ENCODE measurements at places on chromosomes 2 and 18.
A peak's percentile ranks its signal among the peaks of the same experiment; 100 is the strongest.

- DNase-seq, result no peak
These were observed 20.6 kb downstream of the EFR3B start for GRCh38 chr2:25062511-25062917.

DNA sequence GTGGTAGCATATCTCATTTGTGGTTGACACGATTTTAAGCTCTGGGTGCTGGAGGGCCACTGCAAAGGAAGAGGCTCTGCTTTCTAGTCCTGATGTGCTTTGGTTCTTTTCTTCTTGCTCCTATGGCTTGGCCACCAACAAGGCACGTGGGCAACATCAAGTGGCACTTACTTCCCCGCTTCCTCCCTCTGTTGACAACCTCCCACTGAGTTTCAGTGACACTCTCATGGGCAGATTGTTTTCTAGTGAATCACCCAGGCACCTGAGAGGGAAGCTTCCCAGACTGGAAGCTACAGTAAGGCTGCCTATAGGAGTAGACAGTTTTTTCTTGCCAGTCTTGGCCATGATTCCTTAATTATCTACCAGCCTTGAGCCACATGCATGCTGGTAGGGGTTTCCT lies 89.0 kb downstream of the NBAS start:
- DNase-seq, result no peak

- no peak for DNase-seq
These were observed 133.3 kb downstream of the GFPT1 start for GRCh38 chr2:69253611-69254301.

DNA sequence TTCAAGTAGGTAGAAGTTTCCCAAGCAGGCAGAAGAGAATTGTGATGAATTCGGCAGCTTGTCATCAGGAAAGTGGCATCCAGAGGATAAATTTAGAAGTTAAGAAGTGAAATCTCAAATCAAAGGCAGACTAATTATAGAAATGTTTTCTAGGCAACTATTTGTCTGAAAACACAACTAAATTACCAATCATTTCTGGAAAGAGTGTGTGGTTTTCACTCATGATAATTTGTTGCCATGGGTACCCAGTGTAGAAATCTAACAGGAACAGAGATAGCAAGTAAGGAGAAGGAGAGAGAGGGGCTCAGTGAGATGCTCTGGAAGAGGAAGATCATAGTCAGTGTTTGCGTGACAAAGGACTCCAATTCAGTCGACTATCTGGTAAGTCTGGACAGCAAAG lies 208.1 kb downstream of the NCKAP5 start:
- no peak for DNase-seq

- no peak for DNase-seq
These were observed 42.2 kb downstream of the RAD51AP2 start for GRCh38 chr2:17476064-17476463.

GRCh38 chr2:42099438-42100173 lies 51.8 kb downstream of the PKDCC start:
- no peak for DNase-seq

GRCh38 chr18:44325903-44326635 lies 354.6 kb upstream of the SETBP1 start:
- peak; percentile 22 for DNase-seq

Data from right renal pelvis (tissue), 4 donors.